ENCODE measurements at places on chromosomes 1 and 21.

- DNase-seq, result no peak
These were observed 13.9 kb upstream of the CENPF start for GRCh38 chr1:214588963-214589597.

- no peak for DNase-seq
These were observed 17.3 kb downstream of the ABCA4 start for GRCh38 chr1:94103608-94104007.

DNA sequence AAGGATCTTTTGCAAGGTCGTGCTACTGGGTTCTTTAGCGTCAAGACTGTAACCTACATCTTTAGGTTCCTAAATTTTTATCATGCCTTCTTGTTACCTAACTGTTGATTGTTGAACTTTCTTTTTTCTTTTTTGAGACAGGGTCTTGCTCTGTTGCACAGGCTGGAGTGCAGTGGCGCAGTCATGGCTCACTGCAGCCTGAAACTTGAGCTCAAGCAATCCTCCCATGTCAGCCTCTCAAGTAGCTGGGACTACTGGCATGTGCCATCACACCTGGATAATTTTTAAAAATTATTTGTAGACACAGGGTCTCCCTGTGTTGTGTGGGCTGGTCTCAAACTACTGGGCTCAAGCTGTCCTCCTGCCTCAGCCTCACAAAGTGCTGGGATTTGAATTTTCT lies 52.9 kb downstream of the NFIA start:
- no peak for DNase-seq

DNA sequence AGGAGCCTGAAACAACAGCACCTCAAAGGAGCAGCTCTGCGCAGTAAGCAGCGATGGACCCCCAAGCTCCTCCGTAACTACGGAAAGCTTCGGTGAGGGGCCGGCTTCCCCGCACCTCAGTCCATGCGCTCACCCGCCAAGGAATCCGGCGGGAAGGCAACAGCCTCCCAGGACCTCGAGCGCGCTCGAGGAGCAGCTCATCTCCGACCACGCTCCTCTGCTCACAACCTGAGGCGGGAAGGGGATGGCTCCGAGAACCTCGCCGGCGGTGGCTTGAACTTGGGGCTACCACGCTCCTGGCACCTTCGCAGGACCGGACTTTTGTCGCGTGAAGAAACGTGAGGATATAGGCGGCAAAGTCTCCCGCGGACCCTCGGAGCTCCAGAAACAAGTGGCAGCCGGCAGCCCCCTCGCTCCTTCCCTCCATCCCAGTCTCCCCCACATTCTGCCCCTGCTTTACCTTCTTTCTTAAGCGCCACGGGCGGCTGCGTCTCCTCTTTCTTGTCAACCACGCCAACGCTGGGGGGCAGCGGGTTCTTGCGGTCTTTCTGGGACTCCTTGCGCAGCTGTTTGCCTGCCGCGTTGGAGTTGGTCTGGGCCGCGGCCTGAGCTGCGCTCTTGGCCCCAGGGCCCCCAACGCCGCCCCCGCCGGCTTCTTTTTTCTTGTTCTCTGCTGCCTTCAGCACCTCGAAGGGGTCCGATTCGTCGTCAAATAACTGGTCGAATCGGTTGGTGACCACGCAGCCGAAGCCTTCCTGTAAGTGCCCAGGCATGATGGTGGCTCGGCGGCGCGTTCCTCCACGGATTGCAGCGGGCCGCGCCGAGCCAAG lies 459 bp downstream of the SERBP1 start:
- DNase-seq, result peak; percentile 12

- no peak for DNase-seq
These were observed at the start of gene IFI44L for GRCh38 chr1:78619803-78620579. IFI44L (plus strand) TSS chr1:78620448; CDS start chr1:78627916, 7,468 bp downstream.

- no peak for DNase-seq
These were observed 31.6 kb upstream of the IL20 start for GRCh38 chr1:206833801-206834200.

DNA sequence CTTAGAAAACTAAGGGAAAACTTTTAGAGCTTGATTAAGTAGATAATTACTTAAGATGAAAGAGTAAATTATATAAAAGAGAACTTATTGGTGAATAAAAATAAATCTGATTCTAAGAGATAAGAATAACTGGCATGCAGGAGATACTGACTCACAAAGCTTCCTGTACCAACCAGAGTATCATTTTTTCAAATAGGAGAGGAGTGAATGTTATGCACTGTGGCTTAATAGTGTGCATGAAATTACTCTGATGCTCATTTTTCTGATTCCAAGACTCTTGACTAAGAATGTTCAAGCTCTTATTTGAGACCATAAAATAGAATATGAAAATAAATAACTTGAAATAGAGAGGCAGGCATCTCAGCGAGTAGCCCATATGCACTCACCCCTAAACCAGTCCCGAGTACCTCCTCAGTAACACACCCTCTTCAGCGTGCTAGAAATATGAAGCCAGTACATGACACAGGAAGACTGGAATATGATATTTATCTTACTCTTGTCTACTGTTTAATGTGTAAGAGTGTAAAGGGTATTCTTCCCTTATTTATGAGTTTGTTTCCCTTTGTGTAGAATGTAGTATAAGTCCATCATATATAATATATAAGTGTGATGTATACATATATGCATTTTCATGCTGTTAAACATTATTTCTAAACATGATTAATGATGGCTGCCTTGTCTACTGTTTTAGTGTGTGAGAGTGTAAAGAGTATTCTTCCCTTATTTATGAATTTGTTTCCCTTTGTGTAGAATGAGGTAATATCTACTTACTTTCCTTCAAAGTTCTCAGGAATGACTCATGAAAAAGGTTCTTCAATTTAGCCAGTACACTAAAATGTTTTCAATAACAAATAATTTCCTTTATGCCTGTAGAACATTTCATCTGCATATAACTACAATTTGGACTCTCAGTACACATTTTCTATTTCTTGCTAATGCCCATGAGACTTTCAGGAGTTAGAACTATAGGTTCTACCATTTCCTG lies 99.2 kb upstream of the PALMD start:
- DNase-seq, result no peak

- no peak for DNase-seq
These were observed 6.0 kb downstream of the TATDN3 start for GRCh38 chr1:212797681-212798080.

- DNase-seq, result no peak
These were observed 35.5 kb upstream of the ATP6V1G3 start for GRCh38 chr1:198575798-198576641.

GRCh38 chr1:112477550-112477949 lies 31.2 kb upstream of the WNT2B start:
- DNase-seq, result no peak

DNA sequence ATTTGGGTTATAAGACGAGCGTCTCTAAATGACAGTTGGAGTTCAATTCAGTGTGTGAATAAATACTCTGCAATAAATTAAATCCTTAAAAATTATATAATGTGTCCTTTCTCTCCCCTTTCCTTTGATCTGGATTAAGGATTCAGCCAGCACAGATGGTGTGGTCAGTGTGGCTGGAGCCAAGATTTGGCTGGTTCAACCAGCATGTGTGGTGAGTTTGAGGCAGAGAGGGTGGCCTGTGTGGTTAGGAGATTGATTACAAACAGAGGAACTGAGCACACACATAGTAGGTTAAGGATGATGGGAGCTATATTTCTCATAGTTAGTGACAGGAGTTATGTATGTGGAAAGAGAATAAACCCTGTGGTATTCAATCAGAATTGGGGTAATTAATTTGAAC lies 14.2 kb upstream of the AMIGO1 start:
- no peak for DNase-seq

GRCh38 chr1:41870076-41870562 lies 48.6 kb downstream of the HIVEP3 start:
- DNase-seq, result no peak

GRCh38 chr1:201309416-201309815 lies 26.1 kb downstream of the PKP1 start:
- DNase-seq, result peak; percentile 80

DNA sequence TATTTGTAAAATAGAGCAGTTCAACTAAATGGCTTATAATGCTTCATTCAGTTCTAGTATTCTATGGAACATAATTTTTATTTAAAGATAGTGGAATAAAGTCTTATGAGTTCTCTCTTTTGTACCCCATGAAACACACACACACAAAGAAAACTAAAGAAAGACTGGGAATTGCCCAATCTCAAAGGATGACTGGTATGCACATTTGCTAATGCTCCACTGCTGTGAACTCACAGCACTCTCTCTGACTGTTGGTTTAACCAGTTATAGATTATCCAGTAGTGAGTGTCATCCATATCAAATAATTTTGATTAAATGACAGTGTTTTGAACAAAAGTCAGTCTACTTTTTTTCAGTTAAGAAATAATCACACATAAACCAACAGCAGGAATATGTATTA lies 1082.4 kb upstream of the B3GALT2 start:
- DNase-seq, result no peak

- DNase-seq, result no peak
These were observed 42.7 kb downstream of the MORN1 start for GRCh38 chr1:2348346-2349325.

DNA sequence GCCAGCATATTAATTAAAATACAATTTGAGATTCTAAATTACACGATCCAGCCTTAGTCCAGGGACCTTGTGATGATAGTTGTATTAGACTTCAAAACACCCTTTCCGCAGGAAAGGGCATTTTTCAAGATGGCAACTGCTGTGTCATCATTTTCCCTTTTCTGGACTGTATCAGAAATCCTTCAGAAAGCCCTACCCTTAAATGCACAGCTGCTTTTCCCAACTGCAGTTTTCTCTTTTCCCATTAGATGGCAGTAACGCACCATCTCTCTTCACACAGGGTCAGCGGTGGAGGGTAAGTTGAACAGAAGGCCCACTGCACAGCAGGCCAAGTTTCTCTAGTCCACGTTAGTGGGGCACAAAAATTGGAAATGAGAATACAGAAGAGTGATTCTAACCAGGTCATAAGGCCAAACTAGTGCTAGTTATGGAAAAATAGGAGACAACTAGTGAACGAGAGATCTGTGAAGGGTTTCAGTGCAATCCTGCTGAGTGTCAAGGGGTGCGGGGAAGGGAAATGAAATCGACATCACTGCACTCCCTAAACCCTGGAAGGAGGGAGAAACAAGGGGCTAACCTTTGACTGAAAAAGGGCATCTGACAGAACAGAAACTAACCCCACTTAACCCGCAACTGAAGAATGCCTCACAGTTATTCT lies 22.1 kb upstream of the TDRD10 start:
- peak; percentile 98 for DNase-seq
